ENCODE measurements at places on chromosomes 2 and 18.

DNA sequence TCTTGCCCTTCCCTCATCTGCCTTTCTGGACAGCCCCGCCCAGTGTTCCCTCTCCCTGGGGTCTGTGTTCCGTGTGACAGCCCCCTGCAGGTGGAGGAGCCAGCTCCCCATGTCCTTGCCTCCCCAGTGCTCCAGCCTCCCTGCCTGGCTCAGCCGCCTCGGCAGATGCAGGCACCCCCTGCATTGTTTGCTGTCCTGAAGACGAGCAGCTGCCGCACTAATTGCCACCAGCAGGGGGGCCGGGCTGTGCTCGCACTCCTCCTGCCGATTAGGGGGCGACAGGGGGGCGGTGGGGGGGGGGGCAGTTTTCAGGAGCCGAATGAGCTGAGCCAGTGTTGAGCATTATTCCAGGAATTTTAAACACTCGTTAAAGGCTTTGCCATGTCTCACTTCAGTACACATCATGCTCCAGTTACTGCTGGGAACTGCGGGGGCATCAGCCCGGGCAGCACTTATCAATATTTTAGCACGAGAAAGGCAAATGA lies 23.3 kb downstream of the SIX3 start:
- no peak for DNase-seq

DNA sequence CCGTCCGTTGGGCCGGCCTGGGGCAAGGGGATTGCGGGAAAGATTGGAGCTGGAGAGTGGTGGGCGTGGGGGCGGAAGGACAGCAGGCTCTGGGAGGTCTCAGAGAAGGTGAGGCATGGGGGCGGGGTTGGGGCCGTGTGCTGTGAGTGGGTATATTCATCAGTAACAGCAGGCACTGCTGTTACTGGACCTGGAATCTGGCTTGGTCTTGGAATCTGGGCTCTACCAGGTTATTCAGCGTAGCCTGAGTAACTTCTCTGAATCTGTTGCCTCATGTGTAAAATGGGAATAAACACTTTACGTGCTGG lies 435 bp downstream of the RNF181 start:
- DNase-seq: no peak

GRCh38 chr2:68216454-68217310 lies 35.6 kb downstream of the PPP3R1 start:
- no peak for DNase-seq

DNA sequence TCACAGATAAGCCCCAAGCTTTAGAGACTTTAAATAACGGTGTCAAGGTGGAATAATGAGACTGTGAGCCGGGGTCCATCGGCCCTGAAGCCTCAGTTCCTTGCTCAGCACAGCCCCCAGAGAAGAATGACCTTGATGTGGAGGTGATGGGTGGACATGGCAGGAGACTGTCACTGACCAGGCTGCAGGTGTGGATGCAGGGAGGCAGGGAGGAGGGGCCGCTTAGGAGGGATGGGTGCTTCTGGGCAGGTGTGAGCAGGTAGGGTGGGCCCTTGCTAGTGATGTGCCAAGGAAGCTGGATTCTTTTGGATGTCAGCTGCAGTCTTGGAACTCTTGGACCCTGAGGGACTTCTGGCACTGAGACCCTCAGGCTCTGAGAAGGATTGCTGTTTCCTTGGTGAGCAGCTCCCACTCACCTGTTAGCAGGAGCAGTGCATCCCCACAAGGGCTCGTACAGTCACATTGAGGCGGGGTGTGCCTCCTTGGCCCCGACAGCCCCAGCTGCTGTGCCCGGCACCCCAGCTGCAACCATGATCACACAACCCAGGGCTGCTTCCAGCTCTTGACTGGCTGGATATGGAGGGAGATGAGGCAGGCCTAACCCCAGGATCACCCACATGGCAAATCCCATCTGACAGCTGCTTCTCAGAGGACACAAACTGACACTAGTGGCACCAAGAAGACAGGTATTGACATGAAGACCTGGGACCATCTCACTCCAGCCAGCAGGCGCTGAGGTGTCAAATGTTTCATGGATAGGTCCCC lies 209.8 kb upstream of the HDAC4 start:
- DNase-seq: no peak

DNA sequence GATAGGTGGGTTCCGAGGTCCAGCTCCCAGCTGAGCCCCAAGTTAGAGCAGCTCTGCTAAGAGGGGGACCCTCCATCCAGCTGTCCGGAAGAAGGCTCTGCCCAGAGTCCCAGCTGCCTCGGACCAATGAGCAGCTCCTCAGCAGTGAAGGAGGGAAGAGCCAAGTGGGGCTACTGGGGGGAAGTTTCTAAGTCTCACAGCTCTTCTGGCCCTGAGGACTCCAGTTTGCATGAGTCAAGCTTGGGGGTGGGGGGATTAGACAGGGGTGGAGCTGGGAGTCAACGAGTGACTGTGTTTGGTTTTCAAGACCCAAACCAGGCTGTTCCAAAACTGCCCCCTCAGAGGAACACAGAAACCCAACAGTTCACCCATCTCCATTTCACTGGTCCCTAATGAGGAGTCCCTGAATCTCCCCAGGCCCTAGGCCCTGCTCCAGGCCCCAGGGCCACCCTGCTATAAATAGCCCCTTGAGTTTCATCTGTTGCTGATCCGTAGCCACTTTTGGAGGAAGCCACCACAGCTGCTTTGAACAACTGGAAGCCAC lies 100.9 kb downstream of the TNS1 start:
- DNase-seq: no peak

GRCh38 chr2:84942964-84943421 lies 28.0 kb upstream of the KCMF1 start:
- DNase-seq: no peak

DNA sequence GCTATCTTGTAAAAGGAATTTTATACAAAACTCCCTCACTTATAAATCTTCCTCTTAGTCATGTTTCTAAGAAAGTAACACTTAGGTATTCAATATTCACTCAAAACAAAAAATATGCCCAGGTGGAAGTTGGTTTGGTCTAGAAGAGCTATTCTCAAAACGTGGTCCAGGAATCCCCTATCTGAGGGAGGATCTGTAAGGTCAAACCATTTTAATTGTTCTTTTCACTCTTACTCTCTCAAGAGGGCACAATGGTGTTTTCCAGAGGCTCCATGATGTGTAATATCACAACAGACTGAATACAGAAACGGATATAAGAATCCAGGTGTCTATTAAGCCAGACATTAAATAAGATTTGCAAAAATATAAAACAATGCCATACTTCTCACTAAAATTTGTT lies 9.9 kb downstream of the MOB1A start:
- no peak for DNase-seq

DNA sequence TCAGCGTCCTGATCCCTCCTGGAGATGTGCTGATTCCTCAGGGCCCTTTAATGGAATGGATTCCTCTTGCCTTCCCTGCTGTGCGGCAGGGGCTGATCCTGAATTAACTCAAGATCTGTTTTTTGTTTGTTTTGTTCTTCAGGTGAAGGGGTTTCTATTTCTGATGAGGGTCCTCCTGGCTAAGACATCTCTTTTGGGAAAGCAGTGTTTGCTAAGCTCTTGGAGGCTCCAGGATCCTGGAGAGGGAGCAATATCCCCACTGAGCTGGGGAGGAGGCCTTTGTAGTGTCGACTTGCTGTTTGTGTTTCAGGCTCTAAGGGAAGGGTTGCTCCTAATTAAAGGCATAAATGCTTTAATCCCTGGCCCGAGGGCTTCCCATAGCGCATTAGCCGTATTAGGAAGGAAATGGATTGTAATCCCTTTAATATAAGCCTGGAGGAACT lies 65.3 kb upstream of the FOXI3 start:
- DNase-seq: no peak

DNA sequence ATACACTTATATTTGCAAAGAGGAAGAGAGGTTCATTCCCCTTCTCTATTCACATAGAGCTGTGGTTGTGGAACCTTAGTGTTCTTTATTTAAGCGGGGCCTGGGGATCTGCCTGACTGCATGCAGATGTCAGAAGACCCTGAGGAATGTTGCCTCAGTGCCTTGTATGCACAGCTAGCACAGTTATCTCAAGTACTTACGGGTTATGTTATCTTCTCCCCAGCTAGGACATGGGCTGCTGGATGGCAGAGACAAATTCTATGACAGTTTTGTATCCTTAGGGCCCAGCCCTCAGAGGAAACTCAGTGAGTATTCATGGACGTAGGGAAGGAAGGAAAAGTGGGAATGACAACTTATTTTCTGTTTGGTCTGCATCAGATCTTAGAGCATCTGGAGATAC lies 37.7 kb upstream of the RTN4 start:
- DNase-seq: no peak

GRCh38 chr18:69397096-69397495 lies 3.6 kb upstream of the DOK6 start:
- DNase-seq: no peak

DNA sequence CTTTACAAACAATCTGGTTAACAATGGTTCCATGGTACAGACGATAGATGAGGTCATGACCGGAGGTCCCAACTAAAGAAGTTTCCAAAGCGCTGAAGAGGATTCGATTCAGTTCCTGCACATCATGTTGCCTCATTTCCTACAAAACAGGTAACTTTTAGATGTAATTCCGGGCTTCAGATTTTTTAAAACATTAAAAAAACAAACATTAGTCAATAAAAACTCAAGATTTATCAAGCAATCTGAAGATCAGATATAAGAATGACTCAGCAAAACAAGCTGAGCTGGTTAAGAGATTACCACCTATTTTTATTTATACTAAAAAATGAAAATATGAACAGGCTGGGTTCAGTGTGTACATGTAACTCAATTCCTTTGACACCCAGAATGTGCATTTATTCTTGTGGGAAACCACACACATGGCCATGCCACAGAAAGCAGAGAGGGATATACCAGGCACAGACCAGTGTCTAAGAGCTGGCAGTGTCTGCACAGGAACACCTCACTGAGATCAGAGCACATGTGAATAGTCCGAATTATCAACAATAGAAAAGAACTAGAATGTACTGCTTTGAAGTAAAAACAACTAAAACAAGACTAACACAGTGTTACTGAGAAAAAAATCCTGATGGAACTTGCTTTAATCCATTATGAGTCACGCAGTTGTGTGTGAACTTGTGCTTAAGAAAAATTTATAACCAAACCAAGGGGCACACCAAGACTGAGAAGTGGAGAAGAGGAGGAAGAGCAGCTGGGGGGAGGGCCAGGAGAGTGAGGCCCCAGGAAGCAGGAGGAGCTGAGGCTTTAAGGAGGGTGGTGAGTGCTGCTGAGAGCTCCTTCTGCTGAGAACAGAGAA lies 9.5 kb downstream of the USP40 start:
- DNase-seq: no peak

DNA sequence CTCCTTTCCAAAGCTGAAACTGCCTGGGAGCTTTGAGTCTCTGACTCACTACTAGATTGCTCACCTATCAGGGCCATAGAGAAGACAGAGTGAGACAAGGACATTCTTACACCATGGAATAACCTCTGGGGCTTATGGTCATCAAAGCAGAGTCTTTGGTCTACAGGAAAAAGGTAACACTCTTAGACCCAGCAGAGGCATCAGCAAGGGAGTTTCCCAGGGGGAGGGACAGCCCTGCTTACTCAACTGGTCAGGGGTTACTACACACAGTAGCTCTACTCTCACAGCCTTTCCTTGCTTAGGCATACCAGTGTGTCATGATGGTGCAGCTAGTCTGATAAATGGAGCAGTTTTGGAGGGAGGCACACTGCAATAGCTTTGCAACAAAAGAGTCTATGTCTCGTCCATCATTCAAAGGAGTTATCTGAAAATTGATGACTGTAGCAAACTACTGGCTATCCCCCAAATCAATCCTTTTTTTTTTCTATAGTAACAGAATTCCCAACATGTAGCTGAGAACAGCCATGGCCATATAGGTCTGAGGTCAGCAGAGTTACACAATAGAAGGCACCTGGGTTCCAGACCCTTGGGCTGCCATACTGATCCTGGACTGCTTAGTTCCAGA lies 22.4 kb upstream of the CD28 start:
- no peak for DNase-seq

- no peak for DNase-seq
Observed at GRCh38 chr2:165933211-165933910, 20.2 kb downstream of the TTC21B start.

GRCh38 chr2:181900007-181900651 lies 8.6 kb downstream of the ITPRID2 start:
- DNase-seq: no peak

DNA sequence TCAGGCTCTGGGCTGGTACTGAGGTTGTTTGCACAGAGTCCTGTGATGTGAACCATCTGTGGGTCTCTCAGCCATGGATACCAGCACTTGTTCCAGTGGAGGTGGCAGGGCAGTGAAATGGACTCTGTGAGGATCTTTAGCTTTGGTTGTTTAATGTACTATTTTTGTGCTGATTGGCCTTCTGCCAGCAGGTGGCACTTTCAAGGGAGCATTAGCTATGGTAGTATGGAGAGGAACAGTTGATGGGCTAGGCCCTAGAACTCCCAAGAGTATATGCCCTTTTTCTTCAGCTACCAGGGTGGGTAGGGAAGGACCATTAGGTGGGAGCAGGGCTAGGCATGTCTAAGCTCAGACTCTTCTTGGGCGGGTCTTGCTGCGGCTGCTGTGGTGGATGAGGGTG lies 257.0 kb upstream of the GYPC start:
- DNase-seq: peak; percentile 13

DNA sequence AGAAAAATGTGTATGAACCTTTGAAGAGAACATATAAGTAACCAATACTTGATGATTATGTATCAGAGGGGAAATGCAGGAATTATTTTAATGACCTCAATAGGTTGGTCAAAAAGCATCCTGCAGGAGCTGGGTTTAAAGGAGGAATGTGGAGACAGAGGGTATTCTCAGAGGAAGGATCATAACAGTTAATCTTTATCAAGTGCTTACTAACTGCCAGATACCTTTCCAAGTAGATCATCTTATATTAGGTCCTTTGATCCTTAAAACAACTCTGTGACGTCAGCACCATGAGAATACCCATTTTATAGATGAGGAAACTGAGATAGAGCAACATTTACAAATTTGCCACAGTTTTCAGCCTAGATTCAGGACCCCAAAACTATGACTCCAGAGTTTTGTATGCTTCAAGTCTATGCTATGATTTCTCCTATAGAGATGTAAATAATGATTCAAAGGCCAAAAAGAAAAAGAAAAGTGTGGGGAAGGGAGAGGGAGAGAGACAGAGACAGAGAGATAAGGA lies 3.0 kb downstream of the RFTN2 start:
- no peak for DNase-seq

- peak; percentile 28 for DNase-seq
Observed at GRCh38 chr18:23964282-23965238, 50.0 kb upstream of the TTC39C start.

- DNase-seq: no peak
Observed at GRCh38 chr2:5007596-5007995, 684.6 kb upstream of the SOX11 start.

DNA sequence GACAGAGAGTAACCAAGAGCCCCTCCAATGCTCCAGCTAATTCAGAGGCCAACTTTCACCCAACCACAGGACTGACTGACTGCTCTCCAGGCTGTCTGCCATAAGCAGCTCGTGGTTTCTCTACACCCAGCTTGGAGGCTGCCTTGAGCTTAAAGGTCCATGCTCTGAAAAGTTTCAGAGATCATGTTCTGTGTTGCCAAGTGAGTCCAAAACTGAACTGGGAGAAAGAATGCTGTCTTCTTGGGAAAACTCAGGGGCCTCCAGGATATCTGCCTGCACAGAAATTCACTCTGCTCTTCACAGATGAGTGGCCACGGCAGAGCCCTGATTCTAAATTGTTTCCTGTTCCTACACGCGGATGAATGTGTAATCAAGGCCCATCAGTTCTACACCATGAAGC lies 51.1 kb downstream of the LPIN2 start:
- no peak for DNase-seq

GRCh38 chr2:219769090-219769910 lies 141.9 kb downstream of the SLC4A3 start:
- DNase-seq: no peak
